ENCODE measurements at places on chromosomes 7 and 10.

DNA sequence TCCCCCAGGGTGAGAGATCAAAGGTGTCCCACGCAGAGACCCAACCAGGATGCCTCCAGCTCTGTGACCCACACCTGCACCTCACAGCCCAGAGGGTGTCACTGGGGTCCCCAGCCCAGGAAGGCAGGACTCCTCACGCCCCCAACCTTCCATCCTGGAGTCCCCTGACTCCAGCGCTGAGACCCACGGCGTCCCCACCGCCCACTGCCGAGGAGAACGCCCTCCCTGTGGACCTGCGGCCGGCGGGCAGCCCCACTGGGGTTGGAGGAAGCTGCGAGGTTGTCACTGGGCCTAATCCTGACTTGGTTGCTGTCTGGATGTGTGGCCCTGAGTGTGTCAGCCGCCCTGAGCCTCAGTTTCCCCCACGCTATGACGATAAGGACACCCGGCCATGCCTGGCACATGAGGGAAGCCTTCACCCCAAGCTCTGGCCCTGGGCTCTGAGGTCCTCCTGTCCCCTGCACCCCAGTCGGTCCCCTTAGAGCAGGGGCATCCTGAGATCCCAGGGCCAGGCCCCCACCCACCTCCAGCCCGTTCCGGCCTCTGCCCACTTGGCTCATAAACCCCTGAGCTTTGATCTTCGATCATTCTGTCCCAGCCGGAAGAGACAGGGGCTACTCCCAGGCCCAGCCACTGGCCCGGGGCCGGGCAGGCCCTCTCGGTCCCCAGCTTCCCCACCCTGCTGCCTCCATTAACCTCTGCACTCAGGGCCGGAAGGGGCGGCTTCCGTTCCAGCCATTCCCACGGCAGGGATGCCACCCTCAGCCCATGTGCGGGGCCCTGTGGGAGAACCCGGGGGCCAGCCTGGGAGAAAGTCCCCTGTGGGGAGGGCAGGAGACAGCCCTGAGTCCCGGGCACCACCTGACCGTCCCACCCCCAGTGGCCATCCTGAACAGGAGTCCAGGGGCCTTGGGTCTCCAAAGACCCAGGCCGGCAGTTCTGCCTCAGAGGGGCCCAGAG is 113.2 kb downstream of the MICALL2 start:
- no peak for DNase-seq

GRCh38 chr7:30347226-30348082 is 63.1 kb downstream of the ZNRF2 start:
- no peak for DNase-seq

GRCh38 chr7:78296644-78297371 is 498.2 kb downstream of the PHTF2 start:
- DNase-seq, result no peak

- no peak for DNase-seq
Observed at GRCh38 chr7:8699875-8700624, 266.6 kb downstream of the NXPH1 start.

- no peak for DNase-seq
Observed at GRCh38 chr10:89710753-89711152, 9.4 kb downstream of the KIF20B start.

DNA sequence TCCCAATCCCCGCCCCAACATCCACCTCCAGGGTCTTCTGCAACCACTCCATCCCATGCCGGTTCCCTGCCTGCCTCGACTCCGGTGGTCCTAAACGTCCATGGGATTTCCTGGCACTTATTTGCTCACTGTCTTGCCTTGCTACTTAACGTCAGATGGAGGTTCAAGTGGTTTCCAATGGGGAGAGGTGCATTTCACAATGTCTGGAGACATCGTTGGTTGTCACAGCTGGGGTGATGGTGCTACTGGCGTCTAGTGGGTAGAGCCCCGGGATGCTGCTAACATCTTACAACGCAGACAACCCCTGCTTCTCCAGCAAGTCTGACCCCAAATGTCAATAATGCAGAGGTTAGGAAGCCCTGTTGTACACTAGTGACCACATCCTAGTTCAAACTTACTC is 82.9 kb upstream of the ANLN start:
- no peak for DNase-seq

GRCh38 chr7:9488555-9488954 is 1055.1 kb downstream of the NXPH1 start:
- no peak for DNase-seq

DNA sequence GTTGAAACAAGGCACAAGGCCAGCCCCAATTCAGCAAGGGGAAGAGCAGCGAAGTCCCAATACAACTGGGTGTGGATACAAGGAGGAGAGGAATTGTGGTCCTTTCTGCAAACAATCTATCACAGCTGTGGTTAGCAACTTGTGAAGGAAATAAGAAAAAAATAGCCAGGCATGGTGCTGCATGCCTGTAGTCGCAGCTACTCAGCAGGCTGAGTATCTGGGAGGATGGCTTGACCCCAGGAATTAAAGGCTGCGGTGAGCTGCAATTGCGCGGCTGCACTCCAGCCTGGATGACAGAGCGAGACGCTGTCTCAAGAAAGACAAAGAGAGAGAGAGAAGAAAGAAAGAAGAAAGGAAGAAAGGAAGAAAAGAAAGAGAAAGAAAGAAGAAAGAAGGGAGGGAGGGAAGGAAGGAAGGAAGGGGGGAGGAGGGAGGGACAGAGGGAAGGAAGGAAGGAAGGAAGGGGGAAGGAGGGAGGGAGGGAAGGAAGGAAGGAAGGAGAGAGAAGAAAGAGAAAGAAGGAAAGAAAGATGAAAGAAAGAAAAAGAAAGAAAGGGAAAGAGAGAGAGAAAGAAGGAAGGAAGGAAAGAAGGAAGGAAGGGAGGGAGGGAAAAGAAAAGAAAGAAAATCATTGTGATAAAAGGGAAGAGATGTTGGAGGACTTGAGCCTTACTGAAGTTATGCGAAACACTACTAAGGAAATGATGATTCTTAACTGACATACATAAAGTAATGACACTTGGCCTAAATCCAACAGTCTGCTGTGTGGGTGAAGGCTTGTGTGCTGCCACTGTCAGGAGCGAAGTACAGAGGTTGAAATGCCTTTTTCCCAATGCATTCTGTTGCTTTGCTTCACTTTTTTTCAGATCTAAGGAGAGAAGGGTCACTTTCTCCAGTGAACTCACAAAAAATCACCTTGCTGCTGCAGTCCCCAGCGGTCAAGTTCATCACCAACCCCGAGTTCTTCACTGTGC is 117.0 kb upstream of the STK17A start:
- no peak for DNase-seq

GRCh38 chr7:9231630-9232121 is 798.3 kb downstream of the NXPH1 start:
- no peak for DNase-seq

Data from H9 (cell line).